ENCODE measurements at places on chromosomes 2 and 18.

- no peak for DNase-seq
Observed at GRCh38 chr18:11366410-11366809, 217.0 kb upstream of the PIEZO2 start.

GRCh38 chr2:8520791-8521344, 161.0 kb upstream of the ID2 start:
- DNase-seq = no peak

GRCh38 chr18:72174972-72175649, 369.0 kb downstream of the CBLN2 start:
- DNase-seq = no peak

DNA sequence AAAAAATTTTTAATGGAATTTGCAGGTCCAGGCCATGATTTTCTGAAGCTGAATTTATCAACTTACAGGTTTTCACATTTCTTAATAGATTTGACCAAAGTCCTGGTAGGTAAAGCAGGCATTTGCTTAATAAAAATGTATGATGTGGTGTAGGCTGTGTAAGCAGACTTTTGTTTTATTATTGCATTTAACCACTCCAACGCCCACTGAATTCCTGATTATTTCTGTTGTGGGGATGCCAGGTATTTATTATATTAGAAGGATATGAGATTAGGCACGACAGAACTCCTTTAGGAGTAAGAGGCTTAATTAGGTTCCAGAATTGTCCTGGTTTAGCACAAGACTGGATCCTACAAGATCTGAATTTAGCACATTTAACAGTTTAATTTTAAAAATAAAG, 111.1 kb downstream of the ADCYAP1 start:
- DNase-seq = no peak

DNA sequence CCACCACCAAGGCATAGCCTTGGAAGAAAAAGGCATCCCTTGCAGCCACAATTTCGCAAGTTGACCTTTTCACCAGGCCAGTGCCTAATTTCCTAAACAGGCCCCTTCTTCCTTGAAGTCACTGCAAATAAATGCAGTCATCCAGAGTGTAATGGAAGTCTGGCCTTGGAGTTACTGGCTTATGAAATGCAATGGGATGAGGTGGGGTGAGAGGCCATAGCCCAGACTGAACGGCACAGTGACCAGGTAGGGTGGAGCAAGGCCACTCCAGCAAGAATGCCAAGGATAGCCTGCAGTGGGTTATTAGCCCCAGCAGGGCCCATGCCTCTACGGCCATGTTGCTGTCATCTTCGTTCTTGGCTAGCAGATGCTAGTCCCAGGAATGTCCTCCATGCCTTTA, 68.4 kb downstream of the BCL11A start:
- DNase-seq = no peak

- peak; percentile 100 for DNase-seq
Observed at GRCh38 chr2:207529330-207530159, at the start of gene CREB1. Gene CREB1 (plus strand): TSS chr2:207529962. CDS start chr2:207555636, 25,674 bp downstream.

DNA sequence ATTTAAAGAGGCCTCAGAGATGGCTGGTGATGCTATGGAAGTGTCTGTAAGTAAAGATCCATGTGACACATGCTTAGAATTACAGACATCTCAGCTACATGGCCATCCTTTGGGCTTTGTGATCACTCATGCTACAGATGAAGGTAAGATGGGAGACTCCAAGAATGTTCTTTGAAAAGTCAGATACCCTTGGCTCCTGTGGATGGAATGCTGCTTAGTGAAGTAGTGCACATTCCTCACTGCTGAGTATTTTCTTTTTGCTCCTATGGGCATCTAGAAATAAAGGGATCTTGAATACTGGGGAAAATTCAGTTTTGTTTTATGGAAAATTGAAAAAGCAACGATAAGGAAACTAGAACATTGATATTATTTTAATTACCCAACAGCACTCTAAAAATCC, 55.2 kb upstream of the REV1 start:
- DNase-seq = no peak

DNA sequence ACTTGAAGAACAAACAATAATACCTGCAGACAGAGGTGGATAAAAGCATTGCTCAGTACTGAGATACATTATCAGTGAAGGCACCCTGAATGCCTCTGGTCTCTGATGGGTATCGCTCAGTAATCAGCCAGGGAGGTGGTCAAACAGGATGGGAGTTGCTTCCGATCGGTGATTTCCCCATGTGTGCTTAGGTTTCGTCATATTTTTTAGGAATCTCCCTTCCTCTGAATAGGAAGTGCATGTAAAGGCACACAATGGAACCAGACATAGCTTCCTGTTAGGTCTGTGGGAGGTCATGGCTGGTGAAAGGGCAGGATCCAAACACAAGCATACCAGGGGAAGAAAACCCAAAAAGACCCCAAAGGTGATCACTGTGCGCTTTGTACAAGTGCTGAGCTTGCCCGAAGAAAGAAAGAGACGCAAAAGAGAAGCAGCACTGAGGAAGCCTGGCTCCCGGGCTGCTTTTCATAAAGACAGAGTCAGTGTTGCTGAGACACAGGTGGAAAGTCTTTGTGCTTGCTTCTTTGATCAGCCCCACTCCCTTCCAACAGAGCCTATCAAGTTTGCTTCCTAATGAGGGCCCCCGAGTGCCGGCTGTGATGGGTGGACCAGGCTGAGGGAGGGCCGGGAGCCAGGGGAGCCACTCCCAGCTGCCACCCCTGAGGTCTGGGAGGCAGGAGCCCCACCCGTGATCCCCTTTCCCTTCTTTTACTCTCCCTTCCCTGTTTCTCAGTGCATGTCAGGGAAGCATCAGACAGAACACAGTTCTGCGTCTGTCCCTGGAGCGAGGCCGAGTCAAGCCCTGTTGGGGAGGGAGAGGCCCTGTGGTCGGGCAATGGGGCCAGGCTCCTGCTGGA, 138.2 kb downstream of the SH3RF3 start:
- no peak for DNase-seq

DNA sequence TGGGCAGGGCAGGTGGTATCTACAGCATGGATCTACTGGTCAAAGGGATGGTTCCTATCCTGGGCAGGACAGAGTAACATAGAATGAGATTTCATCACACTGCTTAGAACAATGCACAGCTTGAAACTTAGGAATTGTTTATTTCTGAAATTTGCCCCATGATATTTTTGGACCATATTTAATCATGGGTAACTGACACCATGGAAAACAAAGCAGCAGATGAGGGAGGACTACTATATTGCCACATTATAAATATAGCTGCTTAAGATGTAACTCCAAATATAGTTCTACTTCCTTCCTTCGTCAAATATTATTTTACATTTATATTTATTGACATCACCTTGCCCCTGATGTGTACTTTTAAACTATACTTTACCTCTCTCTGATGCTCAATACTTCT, 254.7 kb downstream of the PTPRM start:
- DNase-seq = no peak

DNA sequence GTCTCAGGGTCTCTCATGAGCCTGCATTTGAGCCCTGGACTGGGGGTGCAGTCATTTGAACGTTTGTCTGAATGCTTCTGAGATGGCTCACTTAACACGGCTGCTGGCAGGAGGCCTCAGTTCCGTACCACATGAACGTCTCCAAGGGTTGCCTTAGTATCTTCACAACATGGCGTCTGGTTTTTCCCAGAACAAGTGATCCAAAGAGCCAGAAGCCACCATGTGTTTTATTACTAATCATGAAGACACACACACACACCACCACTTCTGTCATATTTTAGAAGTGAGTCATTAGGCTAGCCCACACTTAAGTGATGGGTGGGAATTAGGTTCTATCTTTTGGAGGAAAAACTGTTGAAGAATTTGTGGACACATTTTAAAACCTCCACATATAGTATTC, 15.0 kb upstream of the MYO1B start:
- DNase-seq = no peak

- no peak for DNase-seq
Observed at GRCh38 chr2:200100027-200100426, 144.6 kb downstream of the MAIP1 start.

GRCh38 chr18:58194028-58194427, 150.0 kb downstream of the NEDD4L start:
- no peak for DNase-seq

GRCh38 chr2:47499621-47500309, 96.8 kb downstream of the MSH2 start:
- DNase-seq = no peak

- DNase-seq = no peak
Observed at GRCh38 chr18:74817576-74817975, 219.9 kb downstream of the ZNF407 start.

DNA sequence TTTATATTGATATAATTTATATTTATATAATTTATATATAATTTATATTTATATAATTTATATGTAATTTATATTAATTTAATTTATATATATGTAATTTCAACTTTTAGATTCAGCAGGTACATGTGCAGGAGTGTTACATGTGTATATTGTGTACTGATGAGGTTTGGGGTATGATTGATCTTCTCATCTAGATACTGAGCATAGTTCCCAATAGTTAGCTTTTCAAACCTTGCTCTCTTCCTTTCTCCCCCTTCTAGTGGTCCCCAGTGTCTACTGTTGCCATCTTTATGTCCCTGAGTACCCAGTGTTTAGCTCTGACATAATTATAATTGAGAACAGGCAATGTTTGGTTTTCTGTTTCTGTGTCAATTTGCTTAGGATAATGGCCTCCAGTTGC, 1335.3 kb upstream of the CDH2 start:
- DNase-seq = no peak

DNA sequence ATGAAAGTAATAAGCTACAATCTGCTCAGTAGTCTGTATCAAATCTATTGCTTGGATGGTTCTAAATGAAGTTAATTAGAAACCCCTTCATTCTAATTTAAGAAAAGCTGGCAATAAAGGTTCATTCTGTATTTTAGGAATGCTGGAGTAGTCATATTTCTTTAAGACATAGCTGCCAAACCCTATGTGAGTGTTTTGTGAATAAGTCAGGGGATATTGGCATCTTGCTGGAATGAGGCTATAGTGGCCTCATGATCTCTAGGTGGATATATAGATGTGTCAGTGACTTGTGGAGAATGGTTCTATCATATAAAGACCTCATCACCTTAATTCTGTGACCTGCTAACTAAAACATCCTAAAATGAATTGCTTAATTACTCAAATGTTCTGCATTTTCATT, 196.3 kb downstream of the PDE1A start:
- no peak for DNase-seq

DNA sequence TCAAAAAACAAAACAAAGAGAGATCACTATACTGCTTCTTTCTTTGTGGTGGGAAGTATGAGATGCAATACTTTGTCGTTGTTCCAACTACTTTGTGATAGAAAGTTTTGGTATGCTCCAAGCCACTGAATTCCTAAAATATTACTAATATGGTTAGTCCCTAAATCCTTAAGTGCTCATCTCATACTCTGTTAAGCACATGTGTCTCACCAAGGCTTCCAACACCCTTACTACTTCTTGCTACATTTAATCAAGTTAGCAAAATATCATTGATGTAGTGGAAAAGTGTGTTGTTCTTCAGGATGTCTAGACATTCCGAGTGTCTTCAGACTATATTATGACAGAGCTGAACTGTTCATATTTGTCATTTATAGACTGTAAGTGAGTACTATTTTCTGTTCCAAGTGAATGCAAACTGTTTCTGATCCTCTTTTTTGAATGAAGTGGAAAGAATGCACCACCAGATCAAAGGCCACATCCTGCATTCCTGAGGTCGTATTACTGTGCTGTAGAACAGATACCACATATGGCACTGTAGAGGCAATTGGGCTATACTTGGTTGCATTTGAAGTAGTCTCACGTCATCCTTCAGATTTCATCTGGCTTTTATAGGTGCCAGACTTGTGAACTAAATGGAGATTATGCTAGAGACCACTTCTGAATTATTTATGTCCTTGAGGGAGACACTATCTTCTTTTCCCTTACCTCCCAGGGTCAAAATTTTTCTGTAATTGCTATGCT, 298.4 kb upstream of the ZNF521 start:
- no peak for DNase-seq

DNA sequence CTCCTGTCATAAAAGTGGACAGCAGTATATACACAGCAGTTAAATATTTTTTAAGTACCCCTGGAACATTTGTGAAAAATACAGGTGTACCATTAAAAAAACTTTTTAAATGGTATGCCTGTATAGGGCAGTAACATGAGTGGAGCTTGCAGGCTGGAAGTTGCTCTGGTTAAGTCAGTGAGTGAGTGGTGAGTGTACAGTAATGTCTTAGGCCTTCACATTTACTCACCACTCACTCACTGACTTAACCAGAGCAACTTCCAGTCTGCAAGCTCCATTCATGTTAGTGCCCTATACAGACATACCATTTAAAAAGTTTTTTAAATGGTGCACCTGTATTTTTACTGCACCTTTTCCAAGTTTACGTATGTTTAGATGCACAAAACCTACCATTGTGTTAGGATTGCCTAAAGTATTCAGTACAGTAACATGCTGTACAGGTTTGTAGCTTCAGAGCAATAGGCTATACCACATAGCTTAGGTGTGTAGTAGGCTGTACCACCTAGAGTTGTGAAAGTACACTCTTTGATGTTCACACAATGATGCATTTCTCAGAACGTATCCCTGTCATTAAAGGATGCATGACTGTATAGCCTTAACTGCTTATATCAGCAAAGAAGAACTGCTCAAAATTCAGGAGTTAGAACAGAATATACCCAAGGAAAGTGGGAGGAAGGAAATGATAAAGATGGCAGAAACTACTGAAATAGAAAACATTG, 112.6 kb downstream of the EHBP1 start:
- DNase-seq = no peak

DNA sequence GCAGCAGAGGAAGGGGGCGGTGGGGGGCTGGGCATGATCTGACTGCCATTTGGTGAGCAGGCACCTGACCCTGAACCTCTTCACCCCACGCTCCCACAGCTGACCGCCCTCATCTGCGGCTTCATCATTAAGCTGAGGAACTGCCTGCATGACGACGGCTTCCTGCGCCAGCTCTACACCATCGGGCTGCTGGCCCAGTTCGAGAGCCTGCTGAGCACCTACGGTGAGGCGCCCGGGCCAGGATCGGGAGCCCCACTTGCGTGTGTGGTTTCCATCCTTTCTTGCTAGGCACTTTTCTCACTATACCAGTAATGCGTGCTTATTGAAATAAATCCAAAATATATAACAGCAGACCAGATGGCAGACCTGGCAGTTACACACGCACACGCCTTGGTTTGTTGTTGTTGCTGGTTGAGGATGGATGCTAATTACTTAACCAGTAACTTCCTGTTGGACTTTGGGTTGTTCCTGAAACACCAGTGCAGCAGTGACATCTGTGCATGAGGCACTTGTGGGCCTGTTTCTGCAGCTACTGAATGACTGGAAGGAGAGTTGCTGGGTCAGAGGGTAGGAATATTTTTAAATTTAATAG, 43.7 kb downstream of the COA5 start:
- DNase-seq = no peak

GRCh38 chr2:153455403-153455802, 23.2 kb downstream of the RPRM start:
- no peak for DNase-seq

DNA sequence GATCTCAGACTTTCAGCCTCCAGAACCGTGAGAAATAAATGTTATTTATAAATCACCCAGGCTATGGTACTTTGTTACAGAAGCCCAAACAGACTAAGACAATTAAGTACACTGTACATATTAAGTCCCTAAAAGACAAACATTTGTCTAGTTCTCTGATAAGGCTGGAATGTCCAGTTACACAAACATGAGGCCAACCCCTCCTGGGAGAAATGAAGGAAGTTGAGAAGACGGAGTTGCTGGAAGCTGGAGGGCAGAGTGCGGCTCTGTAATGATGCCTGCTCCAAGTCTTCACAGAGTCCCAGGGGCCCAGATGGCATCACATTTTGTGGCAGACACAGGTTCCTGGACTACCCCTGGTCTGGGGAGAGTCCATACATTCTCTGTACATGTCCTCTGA, 79.2 kb upstream of the ST8SIA3 start:
- no peak for DNase-seq
